ENCODE measurements at places on chromosomes 12 and 14. TPM values are rescaled to one million over a fixed set of nuclear protein-coding genes. Genes with fewer than 3 reads are reported as not detected.

GDF3 gene
- total RNA-seq, result not detected

DBX2 gene
- total RNA-seq, result not detected

SPIC gene
- not detected for total RNA-seq

KRT72 gene
- total RNA-seq, result not detected

KLRG1 gene
- total RNA-seq, result 2.1 TPM

ACTN1 gene
- total RNA-seq, result 3.8 TPM

DRAM1 gene
- total RNA-seq, result 38.7 TPM

CELA1 gene
- not detected for total RNA-seq

NPFF gene
- not detected for total RNA-seq

CCDC197 gene
- not detected for total RNA-seq

DHRS2 gene
- total RNA-seq, result 0.58 TPM

CLECL1 gene
- total RNA-seq, result 33.6 TPM

CAPRIN2 gene
- total RNA-seq, result 7.7 TPM

ANAPC5 gene
- total RNA-seq, result 114 TPM

GRIP1 gene
- total RNA-seq, result 0.85 TPM

KRT71 gene
- total RNA-seq, result not detected

SYNDIG1L gene
- total RNA-seq, result not detected

AMN gene
- 0.33 TPM for total RNA-seq

HCAR3 gene
- total RNA-seq, result 1.9 TPM

RFX4 gene
- not detected for total RNA-seq

CDH24 gene
- 0.90 TPM for total RNA-seq

TAS2R19 gene
- 2.7 TPM for total RNA-seq

NEUROD4 gene
- not detected for total RNA-seq

LRP1 gene
- total RNA-seq, result 1.1 TPM

TSPAN8 gene
- total RNA-seq, result 0.49 TPM

ESPL1 gene
- total RNA-seq, result 61.9 TPM

BEST3 gene
- not detected for total RNA-seq

TEX52 gene
- not detected for total RNA-seq

TM7SF3 gene
- 53.5 TPM for total RNA-seq

ACACB gene
- 0.88 TPM for total RNA-seq

OR6C2 gene
- total RNA-seq, result not detected

CCND2 gene
- 260 TPM for total RNA-seq

ADAM21 gene
- not detected for total RNA-seq

DIO3 gene
- total RNA-seq, result not detected

NTF3 gene
- not detected for total RNA-seq

CISTR gene
- total RNA-seq, result not detected

GAS2L3 gene
- 2.6 TPM for total RNA-seq

ACOT6 gene
- total RNA-seq, result not detected

KCNMB4 gene
- total RNA-seq, result 0.13 TPM

GPR132 gene
- 39.6 TPM for total RNA-seq

TAS2R50 gene
- total RNA-seq, result 1.6 TPM

All from GM12878 (cell line).